ENCODE measurements at places on chromosomes 5 and 9.

DNA sequence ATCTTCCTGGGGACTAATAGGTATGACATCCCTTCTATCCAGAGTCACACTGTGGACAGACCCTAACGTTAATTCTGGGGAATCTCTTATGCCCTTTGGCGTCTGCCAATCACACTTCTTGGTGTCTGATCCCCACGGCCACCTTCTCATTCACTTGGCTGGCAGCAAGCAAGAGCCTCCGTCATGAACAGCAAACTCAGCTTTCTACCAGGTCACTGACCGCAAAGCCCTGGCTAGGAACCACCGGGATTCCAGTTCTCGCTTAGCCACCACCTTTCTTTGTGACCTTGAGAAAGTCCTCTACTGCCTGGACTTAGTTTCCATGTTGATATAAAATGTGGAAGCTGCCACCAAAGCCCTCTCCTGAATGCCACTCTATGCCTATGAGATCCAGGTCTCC, 67.7 kb upstream of the FCN1 start:
- no peak for DNase-seq

DNA sequence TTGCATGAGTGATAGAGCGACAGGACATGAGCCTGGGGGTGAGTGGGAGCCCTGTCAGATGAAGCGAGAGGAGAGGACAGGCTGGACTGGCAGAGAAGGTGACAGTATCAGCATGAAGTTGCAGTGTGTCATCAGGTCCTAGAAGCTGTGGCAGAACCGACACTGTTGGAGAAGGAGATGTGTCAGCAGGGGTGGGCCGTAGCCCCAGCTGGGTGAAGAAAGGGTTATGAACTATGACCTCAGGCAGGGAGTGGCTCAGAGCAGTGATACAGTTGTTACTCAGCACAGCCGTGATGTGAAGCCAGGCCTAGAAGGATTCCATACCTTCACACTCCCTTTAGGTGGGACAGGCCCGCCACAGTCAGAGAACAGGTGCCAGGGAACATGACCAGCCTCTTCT, 7.6 kb downstream of the PCYOX1L start:
- DNase-seq, result no peak

GRCh38 chr9:123868002-123868401, 61.9 kb downstream of the DENND1A start:
- DNase-seq, result no peak

GRCh38 chr5:63811961-63812360, 150.3 kb downstream of the HTR1A start:
- no peak for DNase-seq

DNA sequence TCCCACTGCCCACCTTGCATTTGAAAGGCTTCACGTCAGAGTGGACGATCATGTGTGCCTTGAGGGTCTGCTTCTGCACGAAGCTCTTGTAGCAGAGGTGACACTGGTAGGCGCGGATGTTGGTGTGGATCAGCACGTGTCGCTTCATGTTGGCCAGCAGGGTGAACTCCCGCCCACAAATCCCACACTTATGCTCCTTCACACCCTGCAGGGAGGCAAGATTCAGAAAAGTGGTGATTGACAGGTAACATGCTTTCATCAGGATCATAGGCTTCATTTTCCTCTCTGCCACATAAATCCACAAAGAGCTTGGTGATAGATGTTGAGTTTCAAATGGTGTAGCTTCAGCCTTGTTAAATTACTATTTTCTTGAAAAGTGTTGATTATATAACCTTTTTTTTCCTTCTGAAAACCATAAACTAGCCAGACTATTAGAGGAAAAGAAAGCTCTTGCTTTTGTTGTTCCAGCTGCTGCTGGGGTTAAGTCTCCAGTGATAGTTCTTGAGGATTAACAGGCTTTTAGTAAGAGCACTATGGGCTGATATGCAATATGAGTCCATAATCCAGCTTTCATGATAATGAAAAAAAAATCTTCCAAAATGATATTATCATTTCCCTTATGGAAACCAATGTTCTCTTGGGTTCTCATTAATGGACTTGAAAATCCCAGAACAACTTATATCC, 50.7 kb downstream of the ZNF366 start:
- DNase-seq, result no peak
